ENCODE measurements at places on chromosomes 3 and 15. TPM values are rescaled to one million over a fixed set of nuclear protein-coding genes. Genes with fewer than 3 reads are reported as not detected.

Gene RETNLB
- total RNA-seq = not detected

Gene ACOX2
- 3.2 TPM for total RNA-seq

Gene PLSCR2
- not detected for total RNA-seq

Gene CERS3
- total RNA-seq = not detected

Gene TMC3
- not detected for total RNA-seq

Gene TFRC
- total RNA-seq = 150 TPM

Gene TNFAIP8L3
- 3.0 TPM for total RNA-seq

Gene FAM174B
- 9.9 TPM for total RNA-seq

Gene CHAC1
- 9.8 TPM for total RNA-seq

Gene RTP1
- total RNA-seq = not detected

Gene ENTPD3
- 1.7 TPM for total RNA-seq

Gene LMLN
- 8.9 TPM for total RNA-seq

Gene KAT2B
- total RNA-seq = 16.8 TPM

Gene LRRC15
- total RNA-seq = 7.1 TPM

Gene SHC4
- total RNA-seq = 2.5 TPM

Gene ANKRD34C
- total RNA-seq = not detected

Gene TTLL13
- 0.13 TPM for total RNA-seq

Gene RAB7A
- total RNA-seq = 116 TPM

Gene CLDN16
- total RNA-seq = not detected

Gene DGKG
- 7.0 TPM for total RNA-seq

Gene CTDSPL2
- total RNA-seq = 82.8 TPM

Gene DNAJB11
- total RNA-seq = 54.6 TPM

Gene DAZL
- total RNA-seq = not detected

Gene DLL4
- 0.11 TPM for total RNA-seq

Gene PGBD4
- 2.1 TPM for total RNA-seq

Gene HGD
- 0.13 TPM for total RNA-seq

Gene SAXO2
- 1.9 TPM for total RNA-seq

Gene TWF2
- total RNA-seq = 81.7 TPM

Gene CDCP1
- 1.2 TPM for total RNA-seq

Gene UROC1
- total RNA-seq = not detected

Gene TIMP4
- 12.2 TPM for total RNA-seq

Gene EIF4E3
- 7.8 TPM for total RNA-seq

Gene GABRR3
- total RNA-seq = not detected

Gene INKA1
- total RNA-seq = 2.8 TPM

Data from articular chondrocyte of knee joint (primary cell).